ENCODE measurements at places on chromosomes 5 and 9.

- no peak for DNase-seq
Observed at GRCh38 chr9:93065135-93065720, 6.7 kb downstream of the SUSD3 start.

GRCh38 chr5:34660444-34660843 is 4.3 kb downstream of the RAI14 start:
- DNase-seq, result no peak

DNA sequence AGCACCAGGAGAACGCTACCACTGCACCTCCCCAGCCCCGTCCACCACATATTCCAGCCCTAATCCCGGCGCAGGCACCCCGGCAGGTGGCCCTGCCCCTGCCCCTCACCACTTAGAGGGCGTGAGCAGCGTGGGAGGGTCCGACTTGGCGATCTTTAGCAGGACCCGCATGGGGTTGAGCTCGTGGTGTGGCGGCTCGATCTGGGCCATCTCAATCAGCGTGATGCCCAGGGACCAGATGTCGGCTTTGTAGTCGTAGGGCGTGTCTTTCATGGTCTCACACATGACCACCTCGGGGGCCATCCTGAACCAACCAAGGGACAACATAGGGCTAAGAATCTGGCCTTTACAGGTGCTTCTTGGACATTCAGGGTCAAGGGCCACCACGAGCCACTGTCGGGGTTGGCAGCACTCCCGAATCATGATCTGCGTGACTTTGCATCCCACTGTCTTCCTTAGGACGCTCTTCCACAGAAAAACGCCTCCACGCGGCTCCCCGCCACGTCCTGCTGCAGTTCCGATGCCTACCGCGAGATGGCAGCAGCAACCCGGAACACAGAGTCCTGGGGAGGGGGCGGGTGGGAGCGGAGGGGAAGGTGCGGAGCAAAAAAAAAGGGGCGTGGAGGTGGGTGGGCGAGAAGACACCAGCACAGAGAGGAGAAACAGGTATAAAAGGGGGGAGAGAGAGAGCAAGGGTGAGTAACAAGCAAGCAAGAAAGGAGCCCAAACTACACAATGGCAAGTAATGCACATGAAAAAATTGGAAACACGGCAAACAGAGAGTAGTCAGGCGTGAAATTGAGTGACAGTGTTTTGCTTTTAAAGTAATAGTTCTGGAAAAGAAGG is 81.3 kb downstream of the STK10 start:
- DNase-seq, result peak; percentile 61

DNA sequence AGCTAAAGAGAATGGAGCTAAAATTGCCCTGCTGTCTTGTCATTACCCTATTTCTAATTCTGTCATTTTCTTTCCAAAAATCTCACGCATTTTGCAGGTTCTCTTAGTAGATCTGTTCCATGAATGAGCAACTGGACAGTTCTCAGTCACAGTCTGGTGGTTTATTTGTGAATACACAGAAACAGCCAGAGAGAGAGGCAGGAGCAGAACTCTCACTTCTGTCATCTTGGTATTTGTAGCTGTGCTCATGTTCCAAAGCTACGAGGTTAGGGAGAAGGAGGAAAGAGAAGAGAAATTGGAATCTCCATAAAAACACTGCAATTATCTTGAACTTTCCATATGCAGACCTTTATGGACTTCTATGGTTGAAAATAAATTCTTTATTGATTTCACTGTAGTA is 118.0 kb upstream of the OR13F1 start:
- DNase-seq, result no peak

DNA sequence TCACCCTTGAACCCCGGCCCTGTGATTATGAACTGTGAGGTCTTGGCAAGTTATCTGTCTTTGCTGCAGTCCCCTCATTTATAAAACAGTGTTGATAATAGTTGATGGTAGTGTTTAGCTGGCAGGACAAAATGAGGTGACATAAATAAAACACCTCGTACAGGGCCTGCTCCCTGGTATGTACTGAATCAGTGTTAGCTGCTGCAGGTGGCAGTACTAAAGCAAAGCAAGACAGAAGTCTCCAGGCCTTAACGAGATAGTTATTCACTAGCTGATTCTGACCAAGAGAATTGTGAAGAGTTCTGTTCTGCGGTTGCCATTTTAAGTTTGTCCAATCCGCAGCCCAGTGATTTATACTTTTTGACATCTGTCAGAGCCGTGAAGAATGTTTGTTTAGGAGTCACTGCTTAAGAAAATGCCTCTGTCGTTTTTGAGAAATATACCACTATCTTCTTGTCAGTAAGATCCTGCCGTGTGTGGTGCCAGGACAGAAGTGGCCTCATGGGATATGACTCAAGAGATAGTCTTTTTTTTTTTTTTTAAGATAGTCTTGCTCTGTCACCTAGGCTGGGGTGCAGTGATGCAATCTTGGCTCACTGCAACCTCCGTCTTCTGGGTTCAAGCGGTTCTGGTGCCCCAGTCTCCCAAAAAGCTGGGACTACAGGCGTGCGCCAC is 75.9 kb downstream of the KDM4C start:
- no peak for DNase-seq

DNA sequence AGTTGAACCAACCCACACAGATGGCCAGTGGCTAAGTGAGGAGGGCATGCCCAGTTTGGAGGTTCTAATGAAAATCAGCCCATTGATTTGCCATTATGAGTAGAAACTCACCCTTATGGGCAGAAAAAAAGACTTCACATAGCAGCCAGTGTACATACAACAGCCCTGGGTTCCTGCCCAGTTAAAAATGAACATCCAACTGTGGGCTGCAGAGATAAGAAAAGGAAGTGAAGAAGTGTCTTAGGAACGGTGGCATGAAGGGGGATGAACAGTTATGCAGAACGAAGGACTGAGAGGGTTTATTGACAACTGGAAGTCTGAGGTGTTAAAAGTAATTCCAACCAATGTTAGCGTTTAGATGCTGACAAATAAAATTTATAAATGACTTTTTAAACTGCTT is 118.4 kb downstream of the MARCHF3 start:
- no peak for DNase-seq

DNA sequence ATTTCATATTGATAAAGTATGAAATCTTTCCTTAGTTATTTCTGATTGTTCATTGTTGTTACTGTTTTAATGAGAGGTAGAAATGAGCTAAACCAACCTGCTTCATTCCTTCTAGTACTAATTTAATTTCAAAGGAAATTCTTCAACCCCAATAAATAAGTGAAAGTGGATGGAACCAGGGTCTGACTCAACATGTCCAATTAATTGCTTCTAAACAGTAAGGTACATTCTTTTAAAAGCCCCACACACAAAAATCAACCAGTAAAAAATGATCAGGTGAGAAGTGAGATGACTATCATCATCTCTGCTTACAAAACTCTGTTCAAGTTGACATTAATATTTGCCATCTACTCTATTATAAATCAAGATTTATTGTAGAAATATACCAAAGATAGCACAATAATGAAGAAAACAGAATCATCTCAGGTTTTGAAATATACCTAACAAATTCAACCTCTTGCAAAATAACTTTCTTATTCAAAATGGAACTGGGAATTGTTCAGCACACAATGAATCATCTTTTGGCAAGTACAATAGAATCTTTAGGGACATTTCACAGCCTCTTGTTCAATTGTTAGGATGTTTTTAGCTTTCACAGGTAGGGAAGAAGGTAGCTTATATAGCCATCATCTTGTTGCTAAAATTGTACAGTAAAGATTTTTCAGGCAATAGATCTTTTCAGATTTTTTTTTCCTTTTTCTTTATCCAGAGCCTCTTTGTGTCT is 114.5 kb downstream of the RPS23 start:
- DNase-seq, result no peak

DNA sequence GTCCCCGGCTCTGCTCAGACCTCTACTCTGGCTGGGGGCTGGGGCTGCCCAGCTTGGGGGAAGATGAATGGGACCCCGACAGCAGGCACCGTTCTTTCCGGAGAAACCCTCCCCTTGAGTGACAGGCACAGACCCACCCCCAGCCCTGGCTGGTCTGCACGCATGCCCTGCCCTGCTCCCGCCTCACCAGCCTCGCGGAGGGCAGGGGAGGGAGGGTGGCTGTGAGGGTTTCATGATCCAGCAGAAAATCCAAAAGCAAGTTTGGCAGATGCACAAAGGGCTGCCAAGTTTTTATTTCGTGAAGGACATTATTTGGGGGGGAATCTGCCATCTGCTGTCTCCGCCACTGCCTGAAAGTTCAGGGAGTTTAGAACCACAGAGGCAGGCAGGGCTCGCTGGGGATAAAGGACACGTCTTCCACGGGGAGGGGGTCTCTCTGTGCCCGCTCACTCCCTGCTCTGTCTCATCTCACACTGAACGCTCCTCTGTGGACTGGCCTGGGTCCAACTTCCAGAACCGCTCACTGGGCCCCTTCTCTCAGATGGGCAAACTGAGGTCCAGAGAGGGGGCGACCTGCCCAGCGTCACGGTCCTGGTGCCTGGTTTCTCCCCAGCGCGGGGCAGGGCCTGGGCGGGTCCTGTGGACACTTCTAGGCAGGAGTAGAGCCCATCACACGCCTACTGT is 92.9 kb downstream of the RXRA start:
- no peak for DNase-seq

- no peak for DNase-seq
Observed at GRCh38 chr9:36625006-36625615, 52.4 kb downstream of the MELK start.

- DNase-seq, result no peak
Observed at GRCh38 chr9:98867429-98868168, 60.1 kb downstream of the GALNT12 start.

- no peak for DNase-seq
Observed at GRCh38 chr5:60594715-60595477, 105.1 kb downstream of the DEPDC1B start.
